H4 (cell line): ENCODE measurements at places on chromosomes 3 and 15. TPM values are rescaled to one million over a fixed set of nuclear protein-coding genes. Genes with fewer than 3 reads are reported as not detected.

Gene ALDH1A3
- total RNA-seq: 54.3 and 57.9 TPM in 2 replicates

Gene ASB14
- total RNA-seq: not detected in 2 replicates

Gene C3orf33
- 2.5 and 5.1 TPM in 2 replicates for total RNA-seq

Gene EXD1
- total RNA-seq: 0.12 TPM in 1 of 2 replicates, not detected in the other

Gene HIGD2B
- total RNA-seq: not detected in 2 replicates

Gene SLC25A38
- total RNA-seq: 21.2 and 24.2 TPM in 2 replicates

Gene PLSCR2
- not detected in 2 replicates for total RNA-seq

DNA sequence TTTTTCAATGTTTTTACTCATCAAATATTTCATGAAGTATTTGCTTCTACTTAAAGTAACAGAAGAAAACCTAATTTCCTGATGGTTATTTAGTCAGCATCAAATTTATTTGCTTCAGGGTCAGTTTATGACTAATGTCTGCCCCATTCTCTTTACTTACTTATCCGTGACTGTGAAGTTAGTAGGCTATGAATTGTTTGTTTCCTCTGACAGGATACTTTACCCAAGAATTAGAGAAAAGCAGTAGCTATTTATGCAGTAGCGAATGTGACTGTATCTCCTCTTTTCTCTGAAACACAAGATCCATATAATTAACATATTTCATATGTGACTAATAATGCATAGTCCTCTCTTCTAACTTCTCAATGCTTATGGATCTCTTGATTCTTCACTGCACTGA, 329.9 kb upstream of the ROBO1 start:
- DNase-seq: no peak

- no peak for DNase-seq
Observed at GRCh38 chr15:101113114-101114005, 138.5 kb downstream of the CHSY1 start.

- DNase-seq: no peak
Observed at GRCh38 chr3:102053375-102053989, 204.2 kb downstream of the NFKBIZ start.

- DNase-seq: peak; percentile 86
Observed at GRCh38 chr3:149435996-149436885, 38.3 kb upstream of the TM4SF4 start.

DNA sequence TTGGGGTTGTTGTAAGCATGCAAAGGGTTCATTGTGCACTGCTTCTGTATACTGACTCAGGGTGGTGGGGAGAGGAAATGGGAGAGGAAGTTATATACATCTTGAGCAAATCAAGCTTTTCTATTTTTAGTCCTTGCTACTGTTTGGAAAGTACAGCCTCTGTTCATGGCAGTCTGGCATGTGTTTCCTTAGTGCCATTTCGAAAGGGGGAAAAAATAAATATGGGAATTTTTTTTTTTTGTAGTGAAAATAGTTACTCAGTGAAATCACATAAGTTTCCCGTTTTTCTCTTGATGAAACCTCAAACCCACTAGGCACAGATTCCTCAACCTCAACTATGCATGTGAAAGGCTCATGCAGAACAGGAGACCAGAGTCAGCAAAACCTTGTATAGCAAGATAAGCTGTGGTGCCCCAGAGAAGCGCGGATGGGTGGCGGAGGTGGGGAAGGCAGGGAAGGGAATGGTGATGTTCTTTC, 353.3 kb downstream of the LPP start:
- DNase-seq: peak; percentile 93

DNA sequence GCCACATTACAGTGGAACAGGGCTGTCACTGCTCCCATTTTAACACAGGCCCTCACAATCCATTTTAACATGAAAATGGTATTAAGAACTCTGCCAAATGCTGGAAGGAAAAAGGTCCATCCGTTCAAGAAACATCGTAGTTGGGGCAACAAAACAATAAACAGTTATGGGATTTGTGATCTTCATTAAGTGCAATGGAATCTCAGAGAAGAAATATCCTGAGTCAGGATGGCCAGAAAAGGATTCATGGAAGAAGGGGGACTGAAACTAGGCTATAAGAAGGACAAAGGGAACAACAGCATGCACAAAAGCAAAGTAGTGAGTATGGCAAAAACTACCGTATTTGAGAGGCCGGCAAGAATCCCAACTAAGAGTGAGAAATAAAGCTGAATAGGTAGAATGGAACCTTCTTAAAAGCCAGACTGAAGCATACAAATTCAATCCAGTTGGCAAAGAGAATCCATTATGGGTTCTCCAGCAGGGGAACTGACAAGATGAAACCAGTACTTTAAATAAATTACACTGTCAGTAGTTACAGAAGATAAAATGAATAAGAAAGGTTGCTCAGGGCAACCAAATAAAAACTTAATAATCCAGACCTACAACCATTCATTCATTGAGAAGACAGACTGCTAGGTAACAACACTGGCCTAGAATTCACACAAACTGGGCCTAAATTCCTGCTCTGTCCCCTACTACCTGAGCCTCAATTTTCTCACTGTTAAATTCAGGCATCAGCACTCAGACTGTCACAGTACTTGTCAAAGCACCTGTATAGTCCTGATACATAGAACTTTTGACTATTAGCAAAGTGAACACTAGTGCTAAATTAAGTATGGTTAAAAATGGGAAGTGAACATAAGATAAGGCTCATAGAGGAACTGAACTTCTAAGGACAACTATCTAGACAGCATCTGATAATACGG, 6.3 kb downstream of the TBL1XR1 start:
- DNase-seq: no peak

DNA sequence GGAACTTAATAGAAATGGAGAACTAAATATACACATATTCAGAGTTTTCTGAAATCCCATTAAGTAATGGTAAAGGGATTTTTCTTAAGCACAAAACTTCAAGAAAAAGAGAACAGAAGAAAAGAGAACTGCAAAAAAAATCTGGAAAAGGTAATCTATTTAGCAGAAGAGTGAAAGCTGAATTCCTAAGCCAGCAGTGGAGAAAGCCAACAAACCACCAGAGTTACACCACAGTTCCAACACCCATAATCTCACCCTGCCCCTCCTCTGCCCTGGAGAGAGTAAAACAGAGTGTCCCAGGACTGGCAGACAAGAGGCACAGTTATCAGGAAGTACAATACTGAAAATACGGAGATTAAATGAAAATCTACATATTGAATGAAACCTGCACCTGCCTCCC, 29.4 kb downstream of the TP53BP1 start:
- DNase-seq: no peak

GRCh38 chr3:45611628-45612081, 17.1 kb downstream of the LIMD1 start:
- DNase-seq: no peak

DNA sequence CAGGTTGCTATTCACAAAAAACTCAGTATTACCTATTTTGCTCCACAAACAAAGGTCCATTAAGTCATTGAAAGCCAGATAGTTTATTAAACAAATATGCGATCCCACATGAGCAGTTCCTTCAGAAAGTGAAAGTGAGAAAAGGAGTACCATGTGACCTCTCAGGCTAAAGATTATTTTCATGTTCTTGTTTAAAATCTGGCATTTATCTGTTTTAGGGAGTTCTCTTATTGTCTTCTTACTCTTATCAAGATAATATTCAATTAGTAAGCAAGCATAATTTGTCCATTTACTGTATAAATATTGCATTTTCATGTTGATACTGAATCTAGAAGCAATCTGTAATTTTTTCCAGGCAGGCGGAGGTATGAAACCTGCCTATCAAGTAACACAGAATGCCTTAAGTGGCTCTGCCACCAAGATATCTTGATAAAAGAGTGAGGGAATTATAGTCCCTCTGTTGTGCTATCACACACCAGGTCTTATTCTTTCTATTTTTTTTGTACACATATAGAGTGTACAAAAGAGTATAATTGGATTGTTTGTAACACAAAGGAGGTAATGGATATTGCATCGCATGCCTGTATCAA, 20.1 kb upstream of the PLSCR5 start:
- DNase-seq: peak; percentile 58

DNA sequence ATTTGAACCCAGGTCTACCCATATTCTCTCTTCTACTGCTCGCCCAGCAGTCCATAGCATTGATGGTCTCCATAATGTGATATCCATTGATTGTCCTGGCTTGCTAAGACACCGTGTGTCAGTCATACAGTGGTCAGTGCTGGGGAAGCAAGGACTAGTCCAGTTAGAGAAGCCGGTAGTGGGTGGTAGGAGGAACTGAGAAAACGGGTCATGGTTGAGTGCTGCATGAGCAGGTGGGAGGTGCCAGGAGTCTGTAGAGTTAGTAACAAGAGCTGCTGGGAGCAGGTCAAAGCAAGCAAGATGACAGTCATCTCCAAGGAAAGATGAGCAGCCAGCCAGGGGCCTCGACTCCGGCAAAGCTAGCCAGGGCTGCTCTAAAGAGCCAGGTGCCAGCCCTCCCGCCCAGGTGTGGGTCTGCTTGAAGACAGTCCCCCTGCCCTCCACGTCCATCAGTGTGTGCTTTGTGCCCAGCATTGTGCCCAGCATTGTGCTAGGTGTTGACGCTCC, 29.5 kb upstream of the USP3 start:
- DNase-seq: no peak
